ENCODE measurements at places on chromosomes 5 and 9.

DNA sequence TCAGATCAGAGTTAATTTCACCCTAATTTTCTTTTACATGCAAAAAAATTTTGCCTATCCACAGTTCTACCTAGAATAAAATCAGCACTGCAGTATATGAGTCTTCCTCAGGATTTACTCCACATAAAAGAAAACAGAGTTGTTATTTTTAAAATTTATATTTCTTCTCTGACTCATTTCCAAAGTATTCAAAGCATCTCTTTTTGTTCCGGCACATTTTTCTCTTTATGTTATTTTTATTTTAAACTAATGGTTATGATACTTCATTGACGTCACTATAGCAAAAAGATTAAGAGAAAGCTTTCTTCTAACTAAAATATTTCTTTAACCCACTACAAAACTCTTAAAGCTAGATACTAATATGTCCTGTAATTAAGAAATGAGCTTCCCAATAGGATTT, 590.4 kb downstream of the PRELID2 start:
- no peak for DNase-seq

DNA sequence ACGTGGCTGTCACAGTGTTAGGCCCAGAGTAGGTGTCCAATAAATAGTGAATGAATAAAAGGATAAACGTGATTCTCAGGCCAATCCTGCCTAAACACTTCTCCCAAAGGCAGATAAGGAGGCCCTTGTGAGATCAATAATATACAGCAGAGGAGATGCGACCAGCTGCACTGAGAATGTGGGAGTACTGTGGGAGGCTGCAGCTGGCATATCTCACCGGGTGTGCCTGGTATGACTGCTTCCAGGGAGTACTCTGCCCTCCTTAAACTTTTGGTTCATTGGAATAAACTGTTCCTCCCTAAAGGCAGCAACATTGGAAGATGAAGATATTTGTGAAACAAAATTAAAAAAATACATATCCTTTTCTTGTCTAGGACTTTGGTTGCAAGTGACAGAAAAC, 57.1 kb upstream of the PTPN3 start:
- no peak for DNase-seq

- DNase-seq = no peak
These were observed 213.1 kb downstream of the AGTPBP1 start for GRCh38 chr9:85528607-85529006.

GRCh38 chr5:123170061-123170460, 81.0 kb downstream of the PRDM6 start:
- DNase-seq = no peak

DNA sequence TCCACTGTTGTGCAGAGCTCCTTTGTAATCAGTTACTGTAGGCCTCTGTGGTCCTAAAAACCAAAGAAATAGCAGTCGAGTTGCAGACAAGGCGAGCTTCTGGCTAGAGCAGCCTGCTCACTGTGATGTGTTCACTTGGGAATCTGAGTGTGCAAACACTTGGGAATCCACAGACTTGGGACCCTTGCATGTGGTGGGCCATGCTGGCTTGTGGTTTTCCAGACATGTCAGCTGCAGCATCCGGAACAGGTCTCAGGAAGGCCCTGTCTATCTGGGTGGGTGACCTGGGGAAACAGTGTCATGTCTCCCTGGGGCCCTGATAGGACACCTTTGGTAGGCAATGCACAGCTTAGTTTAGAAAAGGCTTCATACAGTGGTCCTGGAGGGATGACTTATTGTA, 66.4 kb downstream of the WWC1 start:
- DNase-seq = no peak
